NCI-H187 treated with DMSO at 0.1 percent for 48 hours (cell line): ENCODE measurements at places on chromosomes 5 and 9.

DNA sequence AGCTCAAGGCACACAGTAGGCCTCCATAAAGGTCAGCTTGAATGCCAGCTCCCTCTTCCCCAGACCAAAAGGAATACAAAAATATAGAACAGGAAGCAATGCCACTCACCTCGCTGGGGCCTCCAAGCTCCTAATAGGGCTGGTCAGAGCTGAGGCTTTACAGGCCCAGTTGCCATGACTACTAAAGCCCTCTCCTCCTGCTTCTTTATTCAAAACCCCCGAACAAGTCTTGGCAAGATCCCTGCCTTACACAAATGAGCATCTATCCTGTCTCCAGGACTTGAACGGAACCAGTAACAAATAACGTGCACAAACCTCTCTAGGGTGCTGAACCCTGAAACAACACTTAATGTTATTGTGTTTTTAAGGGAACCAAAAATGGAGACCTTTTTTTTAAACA, 136.3 kb downstream of the SIL1 start:
- peak; percentile 43 for DNase-seq

DNA sequence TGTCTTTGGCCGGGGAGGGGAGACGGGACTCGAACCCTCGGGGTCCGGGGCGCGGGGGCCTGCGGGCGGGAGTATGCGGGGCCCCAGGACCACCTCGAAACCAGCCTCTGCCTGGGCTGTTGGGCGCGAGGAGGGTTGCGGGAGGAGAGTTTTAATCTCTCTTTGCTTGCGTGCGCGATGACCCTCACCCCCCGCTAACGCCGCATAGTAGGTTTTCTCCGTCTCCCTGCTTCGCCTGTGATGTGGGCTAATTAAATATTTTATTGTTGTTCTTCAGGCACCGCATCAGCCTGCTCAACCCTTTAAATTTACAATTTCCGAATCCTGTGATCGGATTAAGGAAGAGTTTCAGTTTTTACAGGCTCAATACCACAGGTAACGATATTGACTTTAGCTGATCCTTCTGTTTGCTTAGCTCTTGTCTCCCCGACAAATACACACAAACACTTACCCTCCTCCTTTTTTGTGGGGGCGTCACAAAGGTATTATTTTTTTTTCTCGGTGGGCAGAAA, 1.7 kb downstream of the TLE4 start:
- DNase-seq: no peak

DNA sequence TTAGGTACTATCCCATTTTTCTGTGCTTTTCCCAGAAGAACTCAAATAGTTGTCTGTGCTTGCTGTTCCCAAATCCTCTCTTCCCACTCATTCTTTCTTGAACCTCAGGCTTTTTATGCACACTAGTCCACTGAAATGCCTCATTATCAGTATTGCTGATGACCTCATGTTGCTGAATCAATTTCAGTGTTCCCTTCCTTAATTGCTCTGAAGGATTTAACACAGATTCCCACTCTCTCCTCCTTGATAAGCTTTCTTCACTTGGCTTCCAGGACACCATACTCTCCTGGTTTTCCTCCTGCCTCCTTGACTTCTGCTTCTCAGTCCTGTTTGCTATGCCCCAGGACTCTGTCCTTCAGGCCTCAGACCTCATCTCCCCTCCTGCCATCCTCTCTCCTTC, 298.5 kb downstream of the ARHGAP26 start:
- no peak for DNase-seq

GRCh38 chr5:537098-537497, 12.8 kb upstream of the SLC9A3 start:
- DNase-seq: no peak
